ENCODE measurements at places on chromosomes 11 and 22.

DNA sequence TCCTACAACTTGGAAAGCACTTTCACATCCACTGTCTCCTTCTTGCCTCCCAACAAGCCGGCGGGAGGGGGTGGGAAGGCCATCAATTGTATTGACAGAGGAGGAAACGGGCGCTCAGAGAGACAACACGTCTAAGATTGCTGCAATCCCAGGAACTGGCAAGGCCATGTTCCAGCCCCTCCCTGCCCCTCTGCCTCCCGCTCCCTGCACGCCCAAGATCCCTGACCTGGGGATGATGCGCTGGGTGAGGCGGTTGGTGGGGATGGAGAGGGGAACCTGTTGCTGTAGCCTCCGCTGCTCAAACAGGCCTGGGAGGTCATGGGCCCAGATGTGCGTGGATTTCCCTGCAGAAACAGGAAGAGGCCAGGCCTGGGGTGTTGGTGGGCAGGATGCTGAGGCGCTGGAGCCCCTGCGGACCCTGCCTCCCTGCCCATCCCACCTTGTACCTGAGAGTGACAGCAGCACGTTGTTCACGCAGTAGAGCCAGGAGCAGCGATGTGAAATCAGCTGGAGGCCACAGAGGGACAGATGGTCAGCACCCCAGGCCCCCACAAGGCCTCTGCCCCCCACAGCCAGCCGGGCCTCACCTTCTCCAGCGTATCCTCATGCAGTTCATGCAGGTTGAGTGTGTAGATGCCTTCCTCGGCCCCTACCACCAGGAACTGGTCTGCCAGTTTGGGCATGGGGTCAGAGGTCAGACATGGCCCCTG, 6.8 kb downstream of the MAP4K2 start:
- DNase-seq: no peak

- no peak for DNase-seq
Measured at GRCh38 chr11:44561275-44561805, 4.1 kb upstream of the CD82 start.

DNA sequence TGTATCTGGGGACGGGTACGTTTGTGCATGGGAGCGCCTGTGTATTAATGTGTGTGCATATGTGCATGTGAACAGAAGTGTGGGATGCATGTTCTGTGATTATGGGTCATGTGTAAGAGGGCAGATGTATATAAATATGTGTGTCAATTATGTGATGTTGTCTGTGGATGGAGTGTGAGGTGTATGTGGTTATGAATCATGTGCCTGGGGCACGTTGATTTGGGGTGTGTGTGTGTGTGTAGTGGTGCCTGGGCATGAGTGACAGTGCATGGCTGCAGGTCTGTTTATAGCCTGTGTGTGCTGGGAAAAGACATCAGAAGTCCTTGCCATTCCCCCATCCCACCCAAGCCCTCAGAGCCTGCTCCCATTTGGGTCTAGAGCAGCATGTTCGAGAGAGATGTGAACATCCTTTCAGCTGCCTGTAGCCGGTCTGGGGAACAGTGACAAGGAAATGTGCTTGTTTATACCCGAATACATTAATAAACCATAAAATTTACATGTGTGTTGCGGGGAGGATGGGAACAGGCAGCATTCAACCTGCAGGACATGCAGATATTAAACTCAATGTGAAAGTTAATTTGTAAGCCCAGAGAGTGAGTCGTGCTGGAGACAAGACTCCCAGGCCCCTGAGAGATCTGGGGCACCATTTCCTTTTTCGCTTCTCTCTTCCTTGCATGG, 129.0 kb downstream of the NECTIN1 start:
- DNase-seq: no peak

GRCh38 chr11:34633990-34634693, 13.2 kb downstream of the EHF start:
- no peak for DNase-seq

- DNase-seq: no peak
Measured at GRCh38 chr22:44335903-44336803, 23.4 kb upstream of the SHISAL1 start.

DNA sequence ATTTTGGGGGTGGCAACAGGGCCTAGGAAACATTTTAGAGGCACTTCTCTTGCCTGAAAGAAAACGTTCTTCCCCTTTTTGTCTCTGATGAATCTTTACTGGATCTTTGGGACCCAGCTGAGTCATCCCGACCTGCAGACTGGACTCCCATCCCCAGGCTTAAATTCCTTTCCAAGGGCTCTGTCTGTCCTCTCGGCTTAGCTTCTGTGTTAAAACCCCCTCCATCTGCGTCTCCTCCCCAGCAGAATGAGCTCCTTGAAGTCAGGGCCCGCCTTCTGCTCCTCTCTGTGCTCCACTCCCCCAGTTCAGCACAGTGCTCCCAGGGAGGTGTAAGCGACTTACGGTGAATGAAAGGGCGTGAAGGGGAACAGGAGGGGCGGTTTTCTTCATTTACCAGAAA, 895 bp upstream of the DAGLA start:
- DNase-seq: no peak

- DNase-seq: no peak
Measured at GRCh38 chr11:104433751-104434150, 269.8 kb upstream of the PDGFD start.

GRCh38 chr11:102703826-102704493, 1.6 kb downstream of the MMP27 start:
- no peak for DNase-seq

DNA sequence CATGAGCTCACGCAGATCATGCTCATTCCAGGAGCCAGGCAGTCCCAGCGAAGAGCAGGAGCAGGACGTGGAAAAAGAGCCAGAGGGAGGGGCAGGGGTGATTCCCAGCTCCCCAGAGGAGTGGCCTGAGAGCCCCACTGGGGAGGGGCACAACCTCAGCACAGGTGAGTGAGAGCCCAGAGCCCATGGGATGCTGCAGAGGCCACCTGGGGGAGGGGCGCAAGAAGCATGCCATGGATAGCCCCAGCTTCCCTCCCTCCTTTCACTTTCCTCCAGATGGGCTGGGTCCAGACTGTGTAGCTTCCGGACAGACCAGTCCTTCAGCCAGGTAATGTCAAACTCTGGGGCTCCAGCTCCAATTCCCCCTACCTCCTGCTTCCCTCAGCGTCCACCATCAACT, 6.2 kb downstream of the SMTNL1 start:
- no peak for DNase-seq

- DNase-seq: no peak
Measured at GRCh38 chr11:70054004-70054403, 24.1 kb upstream of the ANO1 start.

- no peak for DNase-seq
Measured at GRCh38 chr11:129237456-129237855, 45.3 kb upstream of the ARHGAP32 start.

- no peak for DNase-seq
Measured at GRCh38 chr11:15641271-15642045, 526.7 kb downstream of the INSC start.

DNA sequence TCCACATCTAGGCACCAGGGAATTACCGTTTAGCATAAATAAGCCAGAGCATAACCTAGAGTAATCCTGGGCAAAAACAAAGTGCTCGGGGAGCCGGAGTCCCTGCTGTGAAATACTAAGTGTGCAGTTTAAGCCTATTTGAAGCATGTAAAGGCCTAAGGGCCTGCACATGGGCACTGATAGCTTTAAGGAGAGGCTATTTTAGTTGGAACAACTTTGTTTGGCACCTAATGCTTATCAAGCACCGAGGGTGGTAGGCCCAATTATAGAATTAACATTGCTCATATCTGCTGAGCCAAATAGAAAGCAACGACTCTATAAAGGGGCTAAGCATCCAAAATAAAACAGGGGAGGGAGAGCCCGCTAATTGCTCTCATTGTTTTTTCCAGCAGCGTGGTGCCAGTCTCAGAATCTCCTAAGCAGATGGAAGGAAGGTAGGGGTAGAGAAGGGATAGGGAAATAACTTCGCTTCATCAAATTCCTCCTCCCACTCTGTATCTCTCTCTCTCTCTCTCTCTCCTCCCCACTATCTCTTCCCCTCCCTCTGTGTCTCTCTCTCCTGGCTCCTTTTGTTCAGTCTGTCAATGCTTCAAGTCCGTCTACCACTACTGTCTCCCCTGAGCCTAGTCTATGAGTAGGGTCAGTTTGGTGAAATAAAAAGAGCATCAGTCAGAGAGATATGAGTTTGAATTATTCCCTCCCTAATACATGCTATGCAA, 292.8 kb downstream of the NXPE2 start:
- DNase-seq: no peak

GRCh38 chr11:72925656-72926055, 111.4 kb downstream of the ATG16L2 start:
- no peak for DNase-seq

GRCh38 chr11:82539669-82540068, 194.0 kb downstream of the FAM181B start:
- no peak for DNase-seq

- DNase-seq: no peak
Measured at GRCh38 chr11:34226210-34226609, 120.8 kb downstream of the NAT10 start.

DNA sequence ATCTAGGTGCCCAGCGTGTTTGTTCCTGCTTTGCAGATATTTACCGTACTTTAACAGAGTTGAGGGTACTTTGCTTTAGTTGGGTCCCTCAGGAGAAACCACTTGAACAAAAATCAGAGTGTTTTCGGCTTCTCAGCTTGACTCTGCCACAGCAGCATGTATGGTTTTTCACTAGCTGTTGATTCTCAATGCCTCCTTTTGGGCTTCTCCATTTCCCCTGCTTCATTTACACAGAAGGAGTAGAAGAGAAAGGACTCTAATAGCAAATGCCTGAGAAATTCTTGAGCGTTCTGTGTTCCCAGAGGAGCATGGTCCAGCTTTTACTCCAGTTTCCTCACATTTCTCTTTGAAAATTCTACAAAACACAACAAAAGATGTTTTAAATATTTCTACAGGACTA, 252.1 kb upstream of the CCDC179 start:
- no peak for DNase-seq

- DNase-seq: no peak
Measured at GRCh38 chr11:94525546-94526324, 13.5 kb downstream of the C11orf97 start.

DNA sequence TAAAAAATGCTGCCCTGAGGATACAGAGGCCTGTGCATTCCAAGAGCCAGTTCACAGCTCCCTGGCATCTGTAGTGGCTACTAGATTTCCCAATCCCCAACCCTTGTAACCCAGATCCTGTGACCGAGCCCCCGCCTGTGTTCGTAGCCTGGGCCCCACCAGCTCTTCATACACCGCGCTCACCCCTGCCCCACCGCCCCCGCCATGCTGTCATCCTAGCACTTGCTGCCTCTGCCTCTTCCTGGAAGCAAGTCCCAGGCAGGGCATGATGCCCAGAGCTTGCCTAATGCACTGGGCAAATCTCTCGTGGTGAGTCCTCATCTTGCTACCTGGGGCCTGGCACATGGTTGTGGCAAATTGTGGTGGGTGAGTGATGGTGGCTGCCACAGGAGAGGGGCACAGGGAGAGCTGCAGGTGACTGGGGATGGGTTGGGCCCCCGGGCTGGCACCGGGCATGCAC, 7.1 kb downstream of the MGAT3 start:
- DNase-seq: no peak

DNA sequence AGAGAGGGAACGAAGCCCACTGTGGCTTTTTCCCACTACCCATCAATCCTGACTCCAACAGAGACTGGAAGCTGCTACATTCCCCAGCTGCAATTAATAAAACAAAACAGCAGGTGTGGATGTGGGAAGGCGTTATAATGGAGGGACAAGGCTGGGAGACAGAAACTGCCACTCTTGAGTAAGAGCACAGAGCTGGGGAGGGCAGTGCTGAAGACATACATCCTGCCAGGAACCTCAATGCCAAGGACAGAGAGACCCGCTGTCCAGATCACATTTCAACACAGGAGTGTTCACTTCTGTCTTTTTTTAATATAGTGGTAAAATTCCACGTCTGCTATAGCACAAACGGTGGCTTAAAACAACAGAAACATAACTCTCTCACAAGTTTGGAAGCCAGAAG, 94.5 kb downstream of the LARGE1 start:
- DNase-seq: no peak

GRCh38 chr11:110691926-110692325, 20.3 kb downstream of the ARHGAP20 start:
- DNase-seq: no peak

GRCh38 chr22:46162285-46162684, 12.0 kb downstream of the PPARA start:
- no peak for DNase-seq

DNA sequence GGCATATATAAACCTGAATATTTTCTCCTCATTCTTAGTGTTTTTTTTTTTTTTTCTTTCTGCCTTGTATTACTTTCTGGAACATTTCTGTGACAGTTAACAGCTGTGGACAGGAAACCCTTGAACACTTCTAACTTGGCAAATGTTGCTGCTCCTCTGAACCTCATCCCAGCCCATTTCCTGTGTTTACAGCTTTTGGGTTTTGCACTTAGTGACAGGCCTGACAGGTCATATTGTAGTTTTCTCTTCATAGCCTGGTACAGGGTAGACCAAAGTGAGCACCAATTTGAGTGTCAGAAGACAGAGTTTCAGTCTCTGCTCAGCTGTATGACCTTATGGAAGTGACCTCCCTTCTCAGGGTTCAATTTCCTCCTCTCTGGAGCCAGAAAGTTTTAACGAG, 91.6 kb downstream of the STIM1 start:
- DNase-seq: peak; percentile 68

- DNase-seq: no peak
Measured at GRCh38 chr11:42013656-42014201, 554.3 kb upstream of the LRRC4C start.
